ENCODE measurements at places on chromosomes 4 and X.

DNA sequence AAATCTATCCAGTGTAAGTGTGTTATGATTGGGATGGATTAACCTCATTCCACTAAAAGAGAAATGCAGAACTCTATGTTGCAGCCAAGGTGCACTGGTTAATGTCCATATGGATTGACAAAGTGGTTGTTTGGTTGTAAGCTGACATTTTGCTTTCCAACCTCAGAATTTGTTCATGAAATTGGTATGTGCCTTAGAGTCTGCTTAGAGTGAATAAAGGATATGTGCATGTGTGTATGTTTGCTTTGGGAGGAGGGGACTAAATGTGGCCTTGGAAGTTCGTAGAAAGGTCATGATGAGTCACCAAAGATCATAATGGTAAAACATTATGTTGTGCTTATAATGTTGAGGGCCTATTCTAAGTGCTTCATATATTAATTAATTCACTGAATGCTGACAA is 44.1 kb upstream of the MBNL3 start:
- DNase-seq = no peak

GRCh38 chr4:4719436-4719835 is 140.0 kb upstream of the MSX1 start:
- no peak for DNase-seq

DNA sequence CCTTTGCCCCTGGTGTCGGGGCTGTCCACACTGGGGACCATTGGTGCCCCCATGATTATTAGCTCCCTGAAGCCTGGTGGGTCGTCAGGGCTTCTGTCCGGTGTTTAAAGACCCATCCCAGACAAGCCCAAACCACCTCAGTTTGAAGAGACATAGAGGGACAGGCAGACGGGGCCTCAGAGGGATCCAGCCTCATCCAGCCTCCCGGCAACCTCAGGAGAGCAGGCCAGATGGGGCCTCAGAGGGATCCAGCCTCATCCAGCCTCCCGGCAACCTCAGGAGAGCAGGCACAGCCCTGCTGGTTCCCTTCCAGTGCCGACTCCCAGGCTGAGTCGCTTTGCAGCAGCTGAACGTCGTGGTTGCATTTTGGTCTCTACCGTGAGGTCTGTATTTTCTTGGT is 32.1 kb downstream of the PIGG start:
- DNase-seq = no peak

GRCh38 chr4:170247596-170247995 is 157.8 kb upstream of the AADAT start:
- no peak for DNase-seq

DNA sequence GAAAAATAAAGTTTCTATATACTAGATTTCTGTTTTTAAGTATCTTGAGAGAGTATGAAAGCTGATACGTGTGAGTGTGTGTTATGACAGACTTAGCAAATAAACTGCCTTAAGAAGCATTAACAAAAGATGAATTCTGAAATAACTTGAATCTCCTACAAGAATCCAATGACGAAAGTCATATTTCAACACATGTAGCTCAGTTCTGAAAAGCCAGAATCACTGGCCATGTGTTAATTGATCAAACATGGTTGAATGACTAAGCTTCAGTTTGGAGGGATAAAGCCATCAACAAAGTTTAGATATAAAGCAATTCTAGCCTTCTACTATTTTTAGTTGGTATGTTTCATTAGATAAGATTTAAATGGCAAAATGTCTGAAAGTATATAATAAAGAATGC is 88.5 kb upstream of the ETNPPL start:
- no peak for DNase-seq

GRCh38 chrX:94524867-94525266 is 850.9 kb downstream of the FAM133A start:
- DNase-seq = no peak

GRCh38 chr4:133483600-133484246 is 334.6 kb downstream of the PCDH10 start:
- DNase-seq = no peak

DNA sequence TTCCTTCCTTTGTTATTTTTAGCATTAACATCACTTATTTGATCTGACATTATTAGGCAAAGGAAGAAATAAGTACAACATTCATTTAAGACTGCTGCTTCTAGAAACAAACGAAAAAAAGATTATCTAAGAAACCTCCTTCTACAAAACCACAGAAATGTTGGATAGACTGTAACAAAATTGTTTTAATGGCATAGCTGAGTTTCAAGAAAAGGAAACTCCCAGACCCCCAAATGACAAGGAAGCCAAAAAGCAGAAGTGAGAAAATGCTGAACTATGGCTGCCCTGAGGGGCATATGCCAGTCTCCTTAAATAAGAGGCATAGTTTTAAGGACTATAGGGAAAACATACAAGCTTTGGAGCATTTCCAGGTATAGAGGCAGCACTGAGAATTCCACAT is 1431.6 kb upstream of the TENM3 start:
- DNase-seq = no peak

DNA sequence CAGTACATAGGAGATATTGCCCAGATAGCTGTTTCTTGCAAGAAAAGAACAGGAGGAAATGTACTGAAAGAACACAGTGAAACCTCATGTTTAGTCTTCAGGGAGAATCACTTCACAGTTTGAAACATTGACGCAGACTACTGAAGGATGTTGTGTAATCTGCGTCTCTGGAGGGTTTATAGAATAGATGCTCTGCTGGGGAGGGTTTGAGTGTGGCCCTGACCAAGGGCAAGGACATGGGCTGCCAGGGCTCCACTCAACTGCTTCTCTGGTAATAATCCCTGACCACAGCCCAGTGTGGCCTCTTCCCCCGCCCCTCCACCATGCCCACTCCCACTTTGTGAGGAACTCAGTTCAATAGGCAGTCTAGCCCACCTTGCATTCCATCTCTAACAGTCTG is 15.8 kb upstream of the ACE2 start:
- no peak for DNase-seq

GRCh38 chrX:55794405-55794804 is 76.9 kb downstream of the RRAGB start:
- no peak for DNase-seq

GRCh38 chr4:85681221-85681657 is 206.3 kb downstream of the ARHGAP24 start:
- DNase-seq = no peak

GRCh38 chr4:106583108-106583507 is 214.5 kb upstream of the GIMD1 start:
- no peak for DNase-seq

DNA sequence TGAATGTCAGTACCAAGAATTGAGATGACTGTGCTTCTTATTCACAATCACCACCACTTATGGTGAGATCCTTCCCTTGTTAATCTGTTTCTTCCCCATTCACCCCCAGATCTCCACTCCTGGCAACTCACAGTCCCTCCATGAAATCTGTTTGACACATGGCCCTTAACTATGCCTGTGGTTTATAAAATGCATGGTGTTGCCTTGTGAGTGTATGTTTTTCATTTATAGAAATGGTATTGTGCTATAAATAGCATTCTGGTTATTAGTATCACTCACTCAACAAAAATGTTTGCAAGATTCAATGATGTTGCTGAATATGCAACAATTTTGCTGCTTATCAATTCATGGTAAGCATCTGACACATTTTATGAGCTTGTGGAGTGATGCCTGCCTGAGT is 131.0 kb downstream of the PRKX start:
- DNase-seq = no peak
